ENCODE measurements at places on chromosomes 6 and 20. TPM values are rescaled to one million over a fixed set of nuclear protein-coding genes. Genes with fewer than 3 reads are reported as not detected.

DNA sequence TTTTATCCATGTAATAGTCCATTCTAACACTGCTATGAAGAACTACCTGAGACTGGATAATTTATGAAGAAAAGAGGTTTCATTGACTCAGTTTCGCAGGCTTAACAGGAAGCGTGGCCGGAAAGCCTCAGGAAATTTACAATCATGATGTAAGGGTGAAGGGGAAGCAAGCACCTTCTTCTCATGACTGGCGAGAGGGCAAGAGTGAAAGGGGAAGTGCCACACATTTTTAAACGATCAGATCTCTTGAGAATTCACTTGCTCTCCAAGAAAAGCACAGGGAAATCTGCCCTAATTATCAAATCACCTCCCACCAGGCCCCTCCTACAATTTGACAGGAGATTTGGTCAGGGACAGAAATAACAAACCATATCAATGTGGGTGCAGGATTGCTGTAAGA, 859.7 kb downstream of the EPHA7 start:
- DNase-seq: no peak

DNA sequence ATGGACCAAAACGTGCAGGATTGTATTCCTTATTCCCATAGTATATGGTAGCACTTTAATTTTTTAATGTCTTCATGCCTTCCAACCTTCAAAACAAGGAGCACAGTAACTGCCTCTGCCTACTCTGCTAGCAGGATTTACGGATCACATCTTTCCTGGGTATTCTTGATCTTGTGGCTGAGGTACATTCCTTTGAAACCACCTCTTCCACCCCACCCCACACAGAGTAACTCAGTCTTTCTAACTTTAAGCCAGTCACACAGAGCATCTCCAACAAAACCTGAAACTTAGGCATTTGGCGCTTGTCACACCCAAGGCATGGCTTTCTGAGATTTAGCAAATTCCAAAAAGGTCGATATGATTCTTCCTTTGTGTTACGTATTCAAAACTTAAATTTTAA, 2.3 kb upstream of the ID4 start:
- DNase-seq: no peak

GRCh38 chr20:32539817-32540675, 45.1 kb downstream of the NOL4L start:
- DNase-seq: no peak

DNA sequence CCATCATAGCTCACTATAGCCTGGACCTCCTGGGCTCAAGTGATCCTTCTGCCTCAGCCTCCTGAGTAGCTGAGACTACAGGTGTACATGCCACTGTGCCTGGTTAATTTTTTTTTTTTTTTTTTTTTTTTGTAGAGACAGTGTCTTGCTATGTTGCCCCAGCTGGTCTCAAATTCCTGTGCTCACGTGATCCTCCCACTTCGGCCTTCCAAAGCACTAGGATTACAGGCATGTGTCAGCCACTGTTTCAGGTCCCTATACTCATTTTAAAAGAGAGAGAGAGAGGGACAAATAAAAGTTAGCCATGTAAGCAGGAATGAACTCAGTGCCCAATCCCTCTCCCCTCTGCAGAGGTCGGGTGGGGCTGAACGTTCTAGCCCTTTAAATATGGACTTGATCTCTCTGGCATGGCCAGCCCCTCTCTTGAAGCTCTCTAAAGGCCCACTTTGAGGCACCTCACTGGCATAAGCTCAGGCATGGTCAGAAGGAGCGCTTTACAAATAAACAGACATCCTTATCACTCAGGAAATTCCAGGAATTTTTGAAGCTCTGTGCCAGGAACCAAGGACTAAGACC, 9.0 kb upstream of the SERPINB1 start:
- no peak for DNase-seq

Gene PARD6B
- 9.1 TPM for total RNA-seq

Gene UBE2C
- total RNA-seq: 18.4 TPM

Gene LPA
- total RNA-seq: not detected

Gene CLIC1
- 355 TPM for total RNA-seq

Gene GPX5
- total RNA-seq: not detected

Gene PSORS1C1
- 15.8 TPM for total RNA-seq

Gene CD24
- 27.2 TPM for total RNA-seq

Gene HTR1E
- not detected for total RNA-seq

Gene SCUBE3
- 0.23 TPM for total RNA-seq
